LNCaP clone FGC (cell line): ENCODE measurements at places on chromosomes 6 and 20.
A peak's percentile ranks its signal among the peaks of the same experiment; 100 is the strongest.

GRCh38 chr6:10793695-10794094, 44.6 kb downstream of the MAK start:
- no peak for DNase-seq

DNA sequence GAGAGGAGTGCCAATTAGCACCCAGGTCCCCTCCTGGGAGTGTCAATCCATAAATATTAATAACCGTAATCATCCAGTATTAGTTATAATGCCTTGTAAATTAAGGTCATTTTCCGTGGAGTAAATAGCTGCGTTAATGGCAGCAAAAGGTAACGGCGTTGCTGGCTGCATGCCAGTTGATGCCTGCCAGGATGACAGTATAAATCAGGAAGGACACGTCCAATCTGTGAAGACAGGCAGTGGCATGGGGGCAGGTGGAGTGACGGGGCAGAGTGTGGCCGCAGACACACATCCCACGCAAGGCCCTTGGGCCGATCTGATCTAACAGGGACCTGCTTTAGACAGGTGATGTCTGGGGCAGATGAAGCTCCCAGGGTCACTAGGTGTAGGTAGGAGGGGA, 49.1 kb downstream of the KCNB1 start:
- DNase-seq: no peak

- no peak for DNase-seq
Measured at GRCh38 chr6:82353848-82354247, 9.8 kb upstream of the TPBG start.

DNA sequence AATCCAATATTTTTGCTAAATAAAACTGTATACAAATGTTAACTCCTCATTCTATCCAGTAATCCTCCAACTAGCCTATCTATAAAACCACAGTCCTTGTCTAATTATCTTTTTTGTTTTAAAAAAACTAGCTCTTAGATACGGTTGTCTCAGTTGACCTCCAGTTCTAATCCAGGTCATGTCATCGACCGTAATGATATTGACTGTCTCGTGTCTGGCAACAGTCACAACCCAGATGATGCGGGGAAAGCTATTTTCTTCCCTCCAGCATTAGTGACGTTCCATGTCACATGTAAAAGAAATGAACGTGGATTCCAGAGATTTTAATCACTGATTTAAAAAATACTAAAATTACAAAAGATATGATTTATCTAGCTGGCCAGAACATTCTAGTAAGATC, 35.5 kb downstream of the HEBP2 start:
- DNase-seq: no peak

GRCh38 chr20:10239954-10240353, 21.3 kb downstream of the SNAP25 start:
- peak; percentile 37 for DNase-seq

- DNase-seq: no peak
Measured at GRCh38 chr20:17158701-17159100, 68.1 kb upstream of the PCSK2 start.

- DNase-seq: no peak
Measured at GRCh38 chr6:4128748-4129147, 6.6 kb downstream of the ECI2 start.

GRCh38 chr6:40082278-40083043, 148.2 kb upstream of the MOCS1 start:
- no peak for DNase-seq

DNA sequence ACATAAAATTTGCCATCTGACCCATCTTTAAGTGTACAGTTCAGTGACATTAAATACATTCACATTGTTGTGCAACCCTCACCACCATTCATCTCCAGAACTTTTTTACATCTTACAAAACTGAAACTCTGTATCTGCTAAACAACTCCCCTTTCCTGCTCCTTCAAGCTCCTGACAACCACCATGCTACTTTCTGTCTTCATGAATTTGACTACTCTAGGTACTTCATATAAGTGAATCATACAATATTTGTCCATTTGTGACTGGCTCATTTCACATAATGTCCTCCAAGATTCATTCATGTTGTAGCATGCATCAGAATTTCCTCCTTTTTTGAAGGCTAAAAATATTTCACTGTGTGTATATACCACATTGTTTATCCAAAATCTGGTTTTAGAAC, 86.9 kb upstream of the SMLR1 start:
- no peak for DNase-seq

- DNase-seq: no peak
Measured at GRCh38 chr20:48310305-48310704, 517.5 kb downstream of the PREX1 start.

DNA sequence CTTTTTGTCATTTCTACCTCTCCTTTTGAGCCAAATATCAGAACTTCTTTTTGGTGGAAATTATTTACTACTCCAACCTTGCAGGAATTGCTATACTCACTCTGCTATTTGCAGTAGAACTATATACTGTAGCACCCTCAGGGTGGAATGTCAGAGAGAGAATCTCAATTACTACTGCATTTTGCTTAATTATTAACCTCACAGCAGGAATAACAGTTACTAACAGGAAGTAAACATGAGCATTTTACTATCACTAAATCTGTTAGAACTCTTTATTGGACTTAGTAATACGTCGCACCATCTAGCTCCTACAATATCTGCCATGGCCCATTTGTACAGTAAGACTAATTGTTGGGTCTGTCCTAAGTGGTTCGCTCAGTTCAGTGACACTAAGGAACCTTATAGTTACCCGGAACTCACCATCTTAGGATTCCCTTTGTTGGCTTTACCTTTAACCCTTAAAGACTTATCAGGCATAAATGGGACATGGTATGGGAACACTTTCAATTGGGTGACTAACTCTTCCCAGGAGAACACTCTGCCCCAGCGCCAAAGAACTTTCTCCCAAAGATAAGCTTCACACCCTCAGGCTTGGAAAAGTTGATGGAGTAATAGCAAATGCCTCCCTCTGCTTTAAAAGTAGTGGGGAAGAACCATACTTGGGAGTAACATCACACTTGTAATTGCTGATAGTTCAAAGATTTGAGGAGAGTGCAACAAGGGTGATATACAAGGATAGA, 38.8 kb downstream of the PLN start:
- no peak for DNase-seq

- DNase-seq: no peak
Measured at GRCh38 chr20:22575087-22575721, 9.2 kb downstream of the FOXA2 start.

DNA sequence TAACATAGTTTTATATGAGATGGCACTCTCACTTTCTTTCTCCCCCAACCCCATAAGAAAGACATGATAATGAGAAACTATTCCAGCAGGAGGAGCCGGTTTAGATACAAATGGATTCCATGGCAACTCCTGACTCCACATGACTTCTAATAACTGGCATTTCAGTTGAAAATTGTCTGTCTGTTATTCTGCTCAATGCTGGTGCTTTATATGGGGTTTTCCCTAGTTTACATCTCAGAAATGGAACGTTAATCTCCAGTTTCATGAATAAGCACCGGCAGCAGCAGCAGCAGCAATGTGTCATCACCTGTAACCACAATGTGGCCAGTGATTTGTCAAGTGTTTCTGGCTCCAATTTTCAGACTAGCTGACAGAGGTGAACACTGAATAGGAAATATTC, 8.0 kb upstream of the SIM1 start:
- DNase-seq: no peak

GRCh38 chr6:36200998-36201596, 4.6 kb downstream of the BRPF3 start:
- no peak for DNase-seq

- DNase-seq: peak; percentile 32
Measured at GRCh38 chr20:43389211-43389610, 68.5 kb upstream of the SRSF6 start.

DNA sequence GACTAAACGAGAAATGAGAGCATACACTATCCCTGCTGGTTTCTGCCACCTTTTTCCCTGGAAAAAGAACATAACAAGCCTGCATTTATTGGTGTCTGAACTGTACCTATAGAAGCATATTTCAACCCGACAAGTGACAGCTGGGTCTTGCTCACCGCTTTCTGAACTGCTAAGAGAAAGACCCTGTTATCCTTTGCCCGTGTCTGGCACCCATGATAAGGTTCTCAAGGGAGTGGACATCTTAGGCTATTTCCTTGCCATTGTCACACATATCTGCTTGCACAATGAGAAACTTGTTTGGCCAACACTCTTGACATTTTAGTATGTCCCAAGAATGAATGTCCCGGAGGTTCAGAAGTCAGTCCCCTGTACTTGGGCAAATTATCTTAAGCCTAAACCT, 19.3 kb downstream of the RIPOR2 start:
- no peak for DNase-seq

GRCh38 chr20:7667194-7667593, 273.1 kb downstream of the HAO1 start:
- peak; percentile 19 for DNase-seq

- DNase-seq: no peak
Measured at GRCh38 chr20:18191306-18191705, 53.6 kb downstream of the KAT14 start.

- DNase-seq: no peak
Measured at GRCh38 chr6:161265975-161266374, 7.9 kb downstream of the AGPAT4 start.

- no peak for DNase-seq
Measured at GRCh38 chr20:4513720-4514119, 208.0 kb upstream of the PRND start.

DNA sequence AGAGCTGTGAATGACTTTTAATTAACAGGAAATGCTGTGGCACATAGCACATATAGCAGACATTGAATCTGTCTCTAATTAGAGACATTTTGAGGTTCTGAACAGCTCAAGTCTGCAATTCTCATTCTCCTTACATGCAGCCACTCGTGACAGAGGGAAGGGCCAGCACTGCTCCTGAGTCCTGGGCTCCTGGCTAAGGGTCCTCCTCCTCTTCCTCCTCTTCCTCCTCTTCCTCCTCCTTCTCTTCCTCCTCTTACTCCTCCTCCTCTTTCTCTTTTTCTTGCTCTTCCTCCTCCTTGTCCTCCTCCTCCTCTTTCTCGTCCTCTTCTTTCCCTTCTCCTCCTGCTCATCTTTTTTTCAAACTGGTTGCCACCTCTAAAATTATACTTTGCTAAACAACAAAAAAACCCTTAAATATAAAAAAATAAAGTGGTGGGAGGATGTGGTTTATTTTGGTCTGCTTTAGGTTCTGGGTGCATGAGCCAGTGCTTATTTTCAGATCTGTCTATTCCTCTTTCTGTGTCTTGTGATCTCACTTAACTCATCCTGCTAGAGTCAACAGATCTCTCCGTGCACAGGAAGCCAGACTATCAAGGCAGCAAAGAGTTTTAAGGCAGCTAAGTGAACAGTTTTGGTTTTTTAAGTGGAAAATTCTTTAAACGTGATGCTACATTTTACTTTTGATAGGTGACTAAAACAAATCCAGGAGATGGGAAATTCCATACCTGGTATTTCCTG, 159.3 kb downstream of the CD83 start:
- DNase-seq: no peak

DNA sequence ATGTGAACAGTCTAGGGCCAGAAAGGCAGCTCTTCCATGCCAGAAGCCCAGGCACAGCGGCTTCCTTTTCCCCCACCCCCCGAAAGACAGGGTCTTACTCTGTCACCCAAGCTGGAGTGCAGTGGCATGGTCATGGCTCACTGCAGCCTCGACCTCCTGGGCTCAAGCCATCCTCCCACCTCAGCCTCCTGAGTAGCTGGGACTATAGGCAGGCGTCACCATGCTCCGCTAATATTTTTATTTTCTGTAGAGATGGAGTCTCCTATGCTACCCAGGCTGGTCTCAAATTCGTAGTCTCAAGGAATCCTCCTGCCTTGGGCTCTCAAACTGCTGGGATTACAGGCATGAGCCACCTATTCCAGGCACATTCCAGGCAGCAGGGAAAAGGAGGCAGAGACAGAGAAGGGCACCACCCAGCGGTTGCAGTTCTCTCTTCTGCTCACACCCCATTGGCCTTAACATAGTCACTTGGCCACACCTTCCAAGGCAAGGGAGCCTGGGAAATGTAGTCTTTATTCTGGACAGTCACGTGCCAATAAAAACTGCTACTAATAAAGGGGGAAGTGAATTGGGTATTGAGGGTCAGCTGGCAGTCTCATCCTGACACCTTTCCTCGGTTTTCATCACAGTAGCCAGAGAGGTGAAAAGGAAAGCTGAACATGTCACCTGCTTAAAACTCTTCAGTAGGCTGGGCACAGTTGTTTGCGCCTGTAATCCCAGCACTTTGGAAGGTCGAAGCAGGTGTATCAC, 205.9 kb downstream of the ZMYND8 start:
- DNase-seq: peak; percentile 39

GRCh38 chr6:162974685-162975084, 246.9 kb downstream of the PACRG start:
- no peak for DNase-seq

DNA sequence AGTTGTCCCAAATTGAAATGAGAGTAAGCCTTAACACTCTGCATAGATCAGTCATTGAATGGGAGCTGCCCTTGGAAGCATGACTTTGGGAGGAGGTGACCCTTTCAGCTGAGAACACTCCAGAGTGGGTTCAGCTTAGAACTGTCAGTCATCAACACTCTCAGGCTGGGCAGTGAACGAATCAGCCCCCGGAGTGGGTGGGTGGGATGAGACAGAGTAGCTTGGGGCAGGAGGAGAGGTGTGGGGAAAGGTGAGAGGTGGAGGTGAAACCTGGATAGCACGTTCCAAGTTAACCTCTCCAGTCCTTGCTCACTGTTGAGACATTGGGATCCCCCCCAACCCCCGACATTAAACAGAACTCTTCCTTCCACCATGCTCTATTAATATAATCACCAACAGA, 55.3 kb upstream of the TPD52L1 start:
- no peak for DNase-seq

DNA sequence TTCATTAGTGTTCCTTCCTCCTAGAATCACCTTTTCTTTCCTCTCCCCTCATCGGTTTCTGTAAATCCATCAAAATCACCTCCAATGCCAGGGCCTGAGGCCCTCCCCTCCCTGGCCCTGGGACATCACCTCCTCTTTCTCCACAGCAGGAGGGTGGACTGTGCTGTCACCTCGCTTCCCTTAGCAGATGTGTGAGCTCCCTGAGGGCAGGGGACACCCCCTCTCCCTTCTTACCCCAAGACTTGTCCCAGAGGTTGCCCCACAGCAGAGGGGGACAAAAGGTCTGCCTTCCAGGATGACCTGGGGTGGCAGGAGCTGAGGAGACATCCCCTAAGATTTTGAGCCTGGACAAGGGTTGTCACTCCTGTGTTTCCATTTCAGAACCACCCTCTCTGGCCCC, 5.9 kb downstream of the ULBP1 start:
- no peak for DNase-seq

DNA sequence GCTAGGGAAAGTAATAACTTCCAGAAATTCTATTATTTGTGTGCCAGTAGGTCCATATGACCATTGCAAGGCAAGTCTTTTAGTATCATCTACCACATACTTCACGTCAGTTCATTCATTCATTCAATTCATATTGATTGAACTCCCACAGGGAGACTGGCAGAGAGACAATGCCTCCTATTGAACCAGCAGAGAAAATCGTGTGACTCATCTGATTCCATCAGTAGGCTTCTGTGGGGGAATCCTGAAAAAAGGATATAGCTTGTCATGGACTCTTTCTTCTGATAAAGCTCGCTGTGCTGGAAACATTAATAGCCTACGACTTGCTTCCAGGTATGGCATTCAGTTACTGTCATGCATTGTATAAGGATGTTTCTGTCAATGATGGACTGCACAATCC, 45.3 kb upstream of the CNR1 start:
- no peak for DNase-seq
